Heart left ventricle (tissue), 16 donors: ENCODE measurements at places on chromosomes 5 and 9. TPM values are rescaled to one million over a fixed set of nuclear protein-coding genes. Genes with fewer than 3 reads are reported as not detected.

The GRXCR2 gene
- total RNA-seq: 0.50 TPM

The CCT5 gene
- 156 TPM for total RNA-seq

The ALDOB gene
- total RNA-seq: 0.51 TPM

The FRMPD1 gene
- total RNA-seq: 1.3 TPM

The FAT2 gene
- total RNA-seq: not detected

The DOLK gene
- 11.7 TPM for total RNA-seq

The SLC36A2 gene
- total RNA-seq: not detected
